D721Med (cell line): ENCODE measurements at places on chromosomes 3 and 15.

GRCh38 chr3:23913873-23914743, 2.7 kb downstream of the NKIRAS1 start:
- no peak for DNase-seq

DNA sequence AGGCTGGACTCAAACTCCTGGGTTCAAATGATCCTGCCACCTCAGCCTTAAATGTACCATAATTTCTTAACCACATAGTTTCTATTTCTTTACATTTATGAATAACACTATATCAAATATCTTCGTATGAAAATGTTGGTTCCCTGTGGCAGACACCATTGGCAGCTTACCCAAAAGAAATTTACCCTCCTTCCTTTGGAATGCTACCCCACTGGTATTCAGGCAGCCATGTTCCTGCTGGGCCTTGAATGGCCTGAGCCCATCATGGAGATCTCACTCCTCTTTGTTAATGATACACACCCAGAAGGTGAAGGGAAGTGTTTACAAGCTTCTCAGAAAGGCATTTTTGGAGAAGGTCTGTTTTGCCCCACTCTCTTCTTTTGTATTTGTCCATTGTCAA, 94.3 kb upstream of the RNF7 start:
- no peak for DNase-seq

GRCh38 chr3:137297770-137298169, 340.0 kb downstream of the IL20RB start:
- DNase-seq = no peak

DNA sequence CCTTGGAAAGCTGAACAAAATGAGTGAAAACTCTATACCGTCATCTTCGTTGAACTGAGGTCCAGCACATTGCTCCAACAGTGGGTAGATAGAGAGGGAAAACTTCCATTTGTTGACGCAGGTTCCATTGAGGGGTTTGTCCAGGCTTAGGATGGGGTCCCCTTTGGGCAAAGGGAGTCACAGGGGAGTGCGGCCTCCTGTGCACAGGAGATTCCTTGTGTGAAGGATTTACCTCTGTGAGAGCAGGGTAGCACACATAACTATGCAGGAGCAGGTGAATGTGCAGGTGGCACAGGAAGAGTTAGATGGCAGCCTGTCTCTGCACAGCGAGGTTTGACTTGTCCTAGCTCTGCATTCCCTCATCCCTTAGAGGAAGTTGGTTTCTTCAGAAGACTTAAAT, 139.3 kb downstream of the SNRPN start:
- DNase-seq = no peak

DNA sequence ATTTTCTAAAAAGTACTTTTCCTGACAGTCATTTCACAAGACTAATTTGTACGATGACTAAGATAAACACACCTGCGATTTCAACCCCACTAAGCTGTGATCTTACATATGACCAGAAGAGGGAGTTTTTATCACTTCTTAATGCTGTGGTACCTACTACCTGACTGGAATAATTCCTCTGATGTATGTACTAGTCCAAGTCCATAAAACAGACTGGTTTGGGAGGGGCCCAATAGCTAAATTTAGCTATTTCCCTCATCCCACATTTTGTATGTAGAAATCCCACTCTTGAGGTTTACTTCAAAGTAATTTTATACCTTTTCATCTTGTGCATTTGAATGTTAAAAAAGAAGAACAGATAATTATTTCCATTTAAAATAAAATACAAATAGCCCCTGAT, 49.7 kb upstream of the SCAANT1 start:
- no peak for DNase-seq

GRCh38 chr15:45884289-45884688, 249.5 kb downstream of the SQOR start:
- DNase-seq = no peak

GRCh38 chr15:77889009-77889806, 188.3 kb downstream of the TBC1D2B start:
- no peak for DNase-seq

- no peak for DNase-seq
These were observed 440.7 kb upstream of the THBS1 start for GRCh38 chr15:39140060-39140604.

GRCh38 chr3:191792580-191792979, 331.6 kb downstream of the PYDC2 start:
- DNase-seq = no peak

DNA sequence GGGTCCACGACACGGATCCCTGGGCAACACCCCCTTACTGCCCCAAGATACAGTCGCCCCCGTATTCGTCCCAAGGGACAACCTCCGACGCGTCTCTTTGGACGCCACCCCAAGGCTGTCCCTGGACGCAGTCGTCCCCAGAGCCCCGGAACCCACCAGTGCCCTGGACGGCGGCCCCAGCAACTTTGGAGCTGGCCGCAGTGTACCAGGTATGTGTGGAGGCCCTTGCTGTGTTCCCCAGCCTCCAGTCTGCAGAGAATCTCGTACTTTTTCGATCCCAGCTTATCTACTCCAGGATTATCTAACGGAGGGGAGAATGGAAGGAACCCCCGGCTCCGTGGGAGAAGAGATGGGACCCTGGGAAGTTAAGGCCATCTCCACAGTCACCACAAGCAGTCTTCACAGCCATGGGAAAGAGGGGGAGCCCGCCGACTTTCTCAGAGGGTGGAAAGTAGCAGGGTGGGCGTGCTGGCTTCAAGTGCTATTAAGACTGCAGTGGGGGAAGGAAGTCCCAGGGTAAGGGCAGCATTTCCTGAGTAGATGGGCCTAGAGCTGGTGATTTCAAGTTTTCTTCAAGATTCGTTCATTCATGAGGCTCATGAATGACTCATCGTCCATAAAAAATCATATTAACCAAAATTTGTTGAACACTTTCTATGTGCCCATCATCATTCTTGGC, 1.1 kb downstream of the MESP2 start:
- no peak for DNase-seq

GRCh38 chr3:50600141-50600753, 11.3 kb downstream of the CISH start:
- no peak for DNase-seq

DNA sequence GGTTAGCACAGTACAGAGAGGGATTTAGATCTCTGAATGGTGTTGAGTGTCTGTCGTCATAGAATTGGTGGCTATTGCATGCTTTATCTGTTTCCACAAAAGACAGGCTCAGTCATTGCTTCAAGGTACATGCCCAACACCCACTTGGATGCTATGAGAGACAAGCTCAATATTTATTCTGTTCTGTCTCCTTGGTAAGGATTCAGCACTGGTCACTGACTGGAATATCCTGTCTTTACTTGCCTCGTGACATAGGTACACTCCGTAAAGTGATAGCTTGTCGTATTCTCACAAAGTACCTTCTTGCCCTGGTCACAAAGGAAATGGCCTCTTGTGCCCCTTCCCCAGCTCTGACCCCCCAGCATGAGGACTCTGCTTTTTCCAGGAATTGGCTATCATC, 72.8 kb upstream of the CTNNB1 start:
- no peak for DNase-seq

DNA sequence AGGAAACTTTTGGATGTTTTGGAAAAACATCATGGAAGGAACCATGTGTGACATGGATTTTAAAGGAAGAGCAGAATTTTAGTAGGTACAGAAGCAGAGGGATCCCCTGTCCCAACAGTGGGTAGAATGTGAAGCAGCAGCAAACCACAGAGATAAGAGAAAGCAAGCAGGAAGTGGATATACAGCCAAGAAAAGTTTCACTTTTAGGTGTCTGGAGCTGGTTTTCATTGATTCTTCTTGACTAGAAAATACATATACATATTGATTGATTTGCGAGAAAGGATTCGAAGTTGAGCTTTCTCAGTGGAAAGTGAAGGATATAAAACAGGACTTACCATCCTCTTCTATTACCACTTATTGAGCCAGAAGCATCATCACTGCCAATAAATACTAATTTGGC, 133.5 kb downstream of the KCNMB2 start:
- no peak for DNase-seq

- no peak for DNase-seq
These were observed 84.6 kb downstream of the HCN4 start for GRCh38 chr15:73284090-73284716.

DNA sequence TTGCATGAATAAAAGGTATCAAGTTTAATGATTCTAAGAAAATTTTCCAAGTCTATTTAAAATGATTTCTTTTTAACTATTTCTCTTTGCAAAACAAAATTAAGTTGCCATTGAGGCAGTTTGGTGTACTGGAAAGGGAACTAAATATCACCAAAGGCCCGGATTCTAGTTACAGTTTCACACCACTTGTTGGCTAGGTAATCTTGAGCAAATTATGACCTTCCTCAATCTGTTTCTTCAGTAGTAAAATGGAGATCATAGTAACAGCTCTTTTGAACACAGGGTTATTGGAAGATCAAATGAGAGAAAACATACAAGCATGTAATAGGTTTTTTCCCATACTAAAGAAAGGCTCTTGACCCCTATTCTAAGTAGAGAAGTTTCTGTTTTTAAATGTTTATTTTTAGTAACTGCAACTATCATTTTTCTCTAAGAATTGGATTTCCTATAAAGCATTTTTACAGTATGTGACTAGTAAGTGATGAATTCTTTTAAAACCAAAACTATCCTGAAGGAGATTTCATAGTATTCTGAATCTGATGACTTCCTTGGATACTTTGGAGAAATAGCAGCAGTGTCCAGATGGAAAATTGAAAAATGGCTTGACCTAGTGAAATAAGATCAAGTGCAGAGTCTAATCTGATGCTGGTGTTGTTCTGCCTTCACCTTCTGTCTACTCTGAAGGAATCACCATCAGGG, 15.7 kb downstream of the SCAANT1 start:
- no peak for DNase-seq

- no peak for DNase-seq
These were observed 69.6 kb downstream of the SLC12A8 start for GRCh38 chr3:125142940-125143339.

GRCh38 chr15:87858651-87859050, 397.9 kb downstream of the NTRK3 start:
- DNase-seq = no peak

DNA sequence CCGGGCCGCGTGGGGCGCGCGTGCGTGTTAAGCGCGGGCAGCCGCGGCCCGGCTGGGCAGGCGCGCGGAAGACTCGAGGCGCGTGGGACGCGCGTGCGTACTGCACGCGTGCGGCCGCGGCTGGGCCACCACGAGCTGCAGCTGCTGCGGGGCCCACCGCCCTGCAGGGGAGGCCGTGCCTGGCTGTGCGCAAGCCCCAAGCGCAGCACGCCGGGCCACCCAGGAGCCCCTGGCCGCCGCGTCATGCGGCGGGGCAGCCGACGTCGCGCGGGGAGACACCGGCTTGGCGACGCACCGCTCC, 590 bp upstream of the TRIM71 start:
- no peak for DNase-seq

- no peak for DNase-seq
These were observed 119.8 kb upstream of the CPNE4 start for GRCh38 chr3:132154619-132155018.

DNA sequence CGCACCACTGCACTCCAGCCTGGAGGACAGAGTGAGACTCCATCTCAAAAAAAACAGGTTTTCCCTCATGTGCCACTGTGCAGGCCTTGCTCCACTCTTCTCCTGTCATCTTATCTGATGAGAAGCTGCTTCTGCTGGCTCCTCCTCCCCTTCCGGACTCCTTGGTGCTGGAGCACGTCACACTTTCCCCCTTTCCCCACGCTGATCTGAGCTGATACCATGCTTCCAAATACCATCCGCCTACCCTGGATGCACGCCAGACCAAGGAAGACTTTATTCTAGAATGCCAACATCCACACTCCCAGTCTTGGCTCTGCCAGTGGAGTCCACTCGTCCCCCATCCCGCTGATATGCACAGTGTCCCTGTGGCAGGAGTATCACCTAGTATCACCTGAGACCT, 31.3 kb downstream of the HOMER2 start:
- no peak for DNase-seq

- no peak for DNase-seq
These were observed 53.9 kb upstream of the DAZL start for GRCh38 chr3:16658925-16659793.

- no peak for DNase-seq
These were observed 6.0 kb downstream of the MAPKBP1 start for GRCh38 chr15:41780266-41780665.

DNA sequence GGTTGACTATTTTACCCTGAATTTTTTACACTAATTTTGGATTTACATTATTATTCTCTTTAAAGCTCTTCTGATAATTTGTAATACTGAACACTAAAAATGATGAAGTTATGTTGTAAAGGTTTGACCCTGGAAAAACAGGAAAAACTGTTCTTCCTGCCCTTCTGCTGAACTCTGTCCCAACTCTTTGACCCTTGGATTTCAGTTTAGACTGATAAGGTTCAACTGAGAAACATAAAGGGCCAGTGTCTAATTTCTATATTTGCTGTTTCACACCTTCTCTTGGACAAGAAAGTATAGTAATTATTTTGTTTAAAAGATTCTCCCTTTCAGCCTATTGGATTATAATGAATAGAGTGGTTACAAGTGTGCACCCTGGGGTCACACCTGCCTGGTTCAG, 12.8 kb upstream of the TMOD3 start:
- no peak for DNase-seq

DNA sequence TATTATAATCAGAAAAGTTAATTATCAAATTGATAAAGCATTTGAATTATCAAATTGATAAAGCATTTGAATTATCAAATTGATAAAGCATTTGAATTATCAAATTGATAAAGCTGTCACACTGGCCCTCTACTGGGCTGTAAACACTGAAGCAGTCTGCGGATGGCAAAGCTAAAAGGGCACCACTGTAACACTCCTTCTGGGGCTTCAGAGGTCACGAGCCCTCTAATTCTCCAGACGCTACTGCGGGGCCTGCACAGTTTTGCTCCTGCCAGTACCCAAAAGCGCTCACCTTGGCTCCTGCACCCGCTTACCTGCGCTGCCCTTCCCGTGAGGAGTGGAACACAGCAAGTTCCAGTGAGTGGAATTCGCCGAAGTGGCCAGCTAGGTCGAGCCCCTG, 409.0 kb upstream of the KCNMB2 start:
- no peak for DNase-seq

DNA sequence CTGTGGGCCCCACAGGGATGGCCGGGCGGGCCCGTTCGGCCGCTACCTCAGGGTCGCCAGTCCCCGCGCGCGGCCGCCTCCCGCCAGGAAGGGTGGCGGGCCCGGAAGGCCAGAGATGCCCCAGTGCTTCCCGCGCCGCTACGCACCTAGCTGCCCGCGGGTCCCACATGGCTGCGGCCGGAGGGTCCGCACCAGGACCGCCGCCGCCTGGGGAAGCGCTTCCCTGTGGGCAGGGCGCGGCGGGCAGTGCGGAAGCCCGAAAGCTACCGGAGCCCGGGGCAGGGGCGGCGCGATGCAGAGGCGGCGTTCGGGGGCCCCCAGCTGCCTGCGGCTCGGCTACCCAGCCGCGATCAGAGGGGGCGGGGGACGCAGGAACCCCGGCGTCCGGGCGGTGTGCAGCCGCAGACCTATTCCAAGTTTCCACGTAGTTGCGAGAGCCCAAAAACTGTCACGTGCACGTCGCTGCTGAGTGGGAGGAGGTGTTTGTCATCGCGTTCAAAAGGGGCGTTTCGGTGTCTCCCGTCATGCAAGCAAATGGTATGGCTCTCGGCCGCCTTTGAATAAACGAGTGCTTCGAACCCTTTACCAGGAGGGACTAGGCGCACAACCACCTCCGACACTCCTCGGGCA, at the start of gene TRANK1:
Gene TRANK1 (minus strand): TSS at position 414 of the 630 bp plus-strand sequence. CDS start 245 bp downstream, at position 169.
- DNase-seq = no peak
